ENCODE measurements at places on chromosomes 7 and 10.

DNA sequence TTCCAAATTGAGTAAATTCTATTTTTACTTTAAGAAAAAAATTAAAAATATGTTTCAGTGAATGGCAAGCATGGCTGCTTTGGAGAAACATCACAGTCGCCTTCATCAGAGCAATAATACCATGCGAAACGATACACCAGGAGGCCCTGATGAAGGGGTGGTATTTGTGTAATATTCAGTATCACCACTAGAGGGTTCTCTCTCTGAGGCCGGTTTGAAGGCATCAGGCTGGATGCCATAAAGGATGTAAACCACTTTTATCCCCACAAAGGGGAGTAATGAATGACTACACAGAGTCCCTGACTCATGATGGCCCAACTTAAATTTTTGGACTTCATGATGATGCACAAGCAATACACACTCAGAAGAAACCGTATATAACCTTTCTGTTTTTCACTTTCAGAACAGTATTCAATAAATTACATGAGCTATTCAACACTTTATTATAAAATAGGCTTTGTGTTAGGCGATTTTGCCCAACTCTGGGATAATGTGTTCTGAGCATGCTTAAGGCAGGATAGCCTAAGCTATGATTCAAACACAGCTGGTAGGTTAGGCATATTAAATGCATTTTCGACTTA is 95.5 kb downstream of the PPP1R17 start:
- peak; percentile 69 for DNase-seq

- DNase-seq, result no peak
Measured at GRCh38 chr10:52729271-52730104, 43.1 kb downstream of the MBL2 start.

DNA sequence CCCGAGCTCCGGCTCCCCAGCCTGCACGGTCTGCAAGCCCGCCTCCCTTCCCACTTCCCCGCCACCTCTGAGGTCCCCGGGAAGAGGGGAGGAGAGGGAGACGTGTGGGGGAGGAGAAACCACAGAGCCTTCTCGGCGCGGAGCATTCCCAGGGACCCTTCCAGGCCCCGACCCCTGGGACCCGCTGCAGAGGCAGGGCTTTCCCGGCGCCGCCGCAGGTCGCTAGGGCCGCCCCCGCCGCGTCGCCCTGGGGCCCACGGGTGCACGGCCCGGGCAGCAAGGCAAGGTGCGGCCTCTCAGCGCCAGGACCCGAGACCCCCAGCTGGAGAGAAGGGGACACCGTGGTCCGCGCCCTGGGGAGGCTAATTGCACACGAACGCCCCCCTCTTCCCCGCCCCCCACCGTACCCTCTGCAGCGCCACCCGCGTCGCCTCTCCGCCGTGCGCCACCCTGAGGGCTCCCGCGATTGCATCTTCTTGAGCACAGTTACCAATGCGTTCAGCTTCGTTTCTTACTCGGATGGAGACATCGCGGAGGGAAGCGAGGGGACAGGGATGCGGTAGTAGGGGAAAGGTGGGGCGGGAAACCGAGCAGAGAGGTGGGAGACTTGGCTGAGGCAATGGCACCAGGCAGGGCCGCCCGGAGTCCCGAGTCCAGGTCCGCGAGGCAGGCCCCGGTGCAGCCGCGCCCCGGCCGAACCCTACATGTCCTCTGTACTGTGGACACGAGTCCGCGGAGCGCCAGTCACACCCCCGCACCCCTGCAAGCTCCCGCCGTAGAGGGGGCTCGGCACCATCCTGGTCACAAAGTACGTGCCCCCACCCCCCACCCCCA is 28.9 kb downstream of the SKIDA1 start:
- peak; percentile 79 for DNase-seq

- no peak for DNase-seq
Measured at GRCh38 chr7:92230547-92230946, 15.2 kb downstream of the KRIT1 start.

GRCh38 chr10:97081621-97082235 is 104.0 kb downstream of the SLIT1 start:
- no peak for DNase-seq

DNA sequence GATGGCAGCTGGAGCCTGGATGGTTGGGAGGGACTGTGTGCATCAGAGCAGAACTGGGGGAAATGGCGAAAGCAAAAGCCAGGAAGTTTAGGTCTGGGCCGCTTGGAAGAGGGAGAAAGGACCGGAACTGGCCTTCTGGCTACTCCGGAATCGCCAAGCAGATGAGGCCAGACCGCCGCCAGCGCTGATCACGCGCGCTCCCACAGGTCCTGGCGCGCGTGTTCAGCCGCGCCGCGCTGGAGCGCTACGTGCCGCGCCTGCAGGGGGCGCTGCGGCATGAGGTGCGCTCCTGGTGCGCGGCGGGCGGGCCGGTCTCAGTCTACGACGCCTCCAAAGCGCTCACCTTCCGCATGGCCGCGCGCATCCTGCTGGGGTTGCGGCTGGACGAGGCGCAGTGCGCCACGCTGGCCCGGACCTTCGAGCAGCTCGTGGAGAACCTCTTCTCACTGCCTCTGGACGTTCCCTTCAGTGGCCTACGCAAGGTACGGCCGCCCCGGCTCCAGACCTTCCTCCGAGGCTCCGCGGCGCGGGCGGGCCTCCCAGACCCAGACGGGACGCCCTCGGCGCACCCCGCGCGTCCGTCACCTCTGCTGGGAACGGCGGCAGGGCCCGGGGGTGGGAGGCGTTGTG is 2.0 kb downstream of the CYP26C1 start:
- no peak for DNase-seq

DNA sequence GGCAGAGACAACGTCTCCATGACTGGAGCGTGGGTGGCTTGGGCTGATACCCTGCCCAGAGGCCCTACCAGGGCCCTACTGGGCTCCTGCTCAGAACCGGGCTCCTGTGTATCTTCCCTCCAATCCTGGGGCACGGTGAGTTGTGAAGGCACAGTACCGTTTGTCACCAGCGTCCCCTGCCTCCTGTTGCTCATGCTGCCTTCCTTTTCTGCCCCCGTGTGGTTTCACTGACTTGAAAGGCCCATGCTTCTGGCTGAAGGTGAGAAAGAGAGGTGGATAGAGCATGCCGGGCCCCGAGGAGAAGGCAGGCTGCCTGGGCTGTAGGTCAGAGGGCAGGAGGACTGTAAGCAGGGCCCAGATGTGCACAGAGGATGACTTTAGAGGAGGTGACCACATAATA is 9.1 kb upstream of the DMBT1 start:
- DNase-seq, result no peak
